Bronchial smooth muscle cell (primary cell): ENCODE measurements at places on chromosomes 3 and 15. TPM values are rescaled to one million over a fixed set of nuclear protein-coding genes. Genes with fewer than 3 reads are reported as not detected.

CD96 gene
- total RNA-seq: under 0.01 TPM in 2 replicates

ADGRG7 gene
- not detected in 2 replicates for total RNA-seq

ACSBG1 gene
- total RNA-seq: not detected in 2 replicates

FOXP1 gene
- 63.0 and 92.2 TPM in 2 replicates for total RNA-seq

CYP11A1 gene
- 0.69 and 0.79 TPM in 2 replicates for total RNA-seq

TUSC7 gene
- total RNA-seq: under 0.01 TPM in 1 of 2 replicates, not detected in the other

AMIGO3 gene
- under 0.01 and 0.34 TPM in 2 replicates for total RNA-seq

STARD9 gene
- 6.1 and 12.7 TPM in 2 replicates for total RNA-seq

PTX3 gene
- total RNA-seq: 89.6 and 107 TPM in 2 replicates
